Neural progenitor cell (in vitro differentiated cells): ENCODE measurements at places on chromosomes 7 and 10. TPM values are rescaled to one million over a fixed set of nuclear protein-coding genes. Genes with fewer than 3 reads are reported as not detected.

RNF133 gene
- total RNA-seq: 0.09 and 0.53 TPM in 2 replicates

- peaks cover 10% of the 10 kb centered on the region for H3K27me3 ChIP-seq
- peaks cover 2% of the 10 kb centered on the region for H3K4me1 ChIP-seq
- DNase-seq: no peak
- no peak overlapping the region for H3K4me3 ChIP-seq
- H3K36me3 ChIP-seq: no peaks in the 10 kb centered on the region
- no peak overlapping the region for H3K27ac ChIP-seq
Observed at GRCh38 chr10:69635428-69636272, 5.6 kb downstream of the FAM241B start.

DNA sequence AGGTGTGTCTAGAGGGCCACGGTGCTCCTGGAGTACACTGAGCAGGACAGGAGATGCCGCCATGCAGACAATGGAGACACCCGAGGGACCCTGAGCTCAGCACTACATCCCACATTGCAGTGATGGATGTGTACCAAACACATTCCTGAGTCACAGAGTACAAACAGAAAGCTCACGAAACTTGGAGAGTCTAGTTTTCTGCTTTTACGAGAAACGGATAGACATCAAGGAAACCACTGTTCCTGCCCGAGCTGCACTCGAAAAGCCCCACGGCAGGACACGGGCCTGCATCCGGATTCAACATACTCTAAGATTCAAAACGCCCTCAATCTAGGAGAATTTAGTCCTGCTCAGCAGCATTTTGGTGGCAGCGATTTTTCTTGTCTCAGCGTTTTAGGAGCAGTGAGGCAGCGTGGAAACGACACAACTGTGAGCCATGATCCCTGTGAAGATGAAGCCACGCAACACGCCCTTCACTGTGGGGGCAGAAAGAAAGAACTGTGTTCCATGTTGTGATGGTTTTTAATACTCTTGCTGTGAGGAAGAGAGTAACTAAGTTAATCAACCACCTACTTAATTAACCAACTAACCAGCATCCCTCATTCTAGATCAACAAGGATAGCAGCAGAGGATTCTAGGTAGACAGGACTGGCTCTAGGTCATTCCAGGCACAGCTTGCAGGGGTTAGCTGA is 3.2 kb downstream of the TNS3 start:
- peaks cover 11% of the 10 kb centered on the region for H3K4me1 ChIP-seq
- peaks cover 23% of the 10 kb centered on the region for H3K27me3 ChIP-seq
- H3K4me3 ChIP-seq: no peak overlapping the region
- no peaks in the 10 kb centered on the region for H3K36me3 ChIP-seq

DNA sequence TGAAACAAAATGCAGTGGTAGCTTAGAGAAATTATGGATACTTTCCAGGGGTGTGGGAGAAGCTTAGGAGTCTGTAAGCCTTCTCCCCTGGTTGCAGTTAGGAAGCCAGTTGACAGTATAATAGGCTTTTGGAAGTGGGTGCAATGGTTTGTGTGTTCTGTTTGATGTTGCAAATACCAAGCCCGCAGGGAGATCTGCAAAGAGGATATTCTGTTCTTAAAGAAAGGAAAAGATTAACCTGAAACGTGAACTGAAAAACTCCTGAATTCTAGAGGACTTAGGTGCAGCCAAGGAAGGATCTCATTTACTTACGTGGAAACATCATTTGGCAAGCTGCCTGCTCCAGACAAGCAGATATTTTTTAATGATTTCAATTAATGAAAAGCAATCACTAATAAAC is 496.6 kb downstream of the AUTS2 start:
- no peaks in the 10 kb centered on the region for H3K36me3 ChIP-seq
- no peak overlapping the region for H3K27ac ChIP-seq
- H3K4me1 ChIP-seq: peaks cover 33% of the 10 kb centered on the region
- H3K27me3 ChIP-seq: no peaks in the 10 kb centered on the region
- DNase-seq: peak; percentile 33

GRCh38 chr7:105027176-105027853 is 13.3 kb downstream of the KMT2E start:
- H3K4me1 ChIP-seq: peaks cover 12% of the 10 kb centered on the region
- no peak overlapping the region for H3K4me3 ChIP-seq
- no peak for DNase-seq
- H3K36me3 ChIP-seq: peaks cover 5% of the 10 kb centered on the region
- H3K27ac ChIP-seq: no peak overlapping the region

- H3K27ac ChIP-seq: no peak overlapping the region
- peaks cover 3% of the 10 kb centered on the region for H3K4me1 ChIP-seq
- no peaks in the 10 kb centered on the region for H3K36me3 ChIP-seq
- H3K27me3 ChIP-seq: no peaks in the 10 kb centered on the region
- no peak for DNase-seq
Observed at GRCh38 chr7:18996583-18996982, 120.9 kb downstream of the TWIST1 start.

DNA sequence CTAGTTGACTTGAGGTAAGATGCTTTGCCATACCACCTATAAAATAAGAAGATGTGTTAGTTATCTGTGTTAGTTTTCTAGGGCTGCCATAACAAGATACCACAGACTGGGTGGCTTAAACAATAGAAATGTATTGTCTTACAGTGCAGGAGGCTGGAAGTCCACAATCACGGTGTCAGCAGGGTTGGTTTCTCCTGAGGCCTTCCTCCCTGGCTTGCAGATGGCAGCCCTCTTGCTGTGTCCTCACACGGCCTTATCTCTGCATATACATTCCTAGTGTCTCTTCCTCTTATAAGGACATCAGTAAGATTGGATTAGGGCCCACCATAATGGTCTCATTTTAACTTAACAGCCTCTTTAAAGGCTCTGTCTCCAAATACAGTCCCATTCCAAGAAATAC is 192.1 kb downstream of the GATA3 start:
- no peaks in the 10 kb centered on the region for H3K27me3 ChIP-seq
- DNase-seq: no peak
- no peak overlapping the region for H3K27ac ChIP-seq
- H3K36me3 ChIP-seq: no peaks in the 10 kb centered on the region
- no peaks in the 10 kb centered on the region for H3K4me1 ChIP-seq
